Fibroblast of villous mesenchyme (primary cell): ENCODE measurements at places on chromosomes 1 and 21. TPM values are rescaled to one million over a fixed set of nuclear protein-coding genes. Genes with fewer than 3 reads are reported as not detected.
A peak's percentile ranks its signal among the peaks of the same experiment; 100 is the strongest.

GRCh38 chr1:68370101-68370915 lies 79.4 kb downstream of the RPE65 start:
- no peak for DNase-seq

- DNase-seq = no peak
Measured at GRCh38 chr1:209207126-209207700, 376.3 kb upstream of the CAMK1G start.

Gene AMPD1
- total RNA-seq = not detected in 2 replicates

Gene SPATC1L
- total RNA-seq = 5.8 and 9.5 TPM in 2 replicates

- peak; percentile 96 for DNase-seq
Measured at GRCh38 chr1:201792534-201793305, 36.2 kb upstream of the IPO9 start.

DNA sequence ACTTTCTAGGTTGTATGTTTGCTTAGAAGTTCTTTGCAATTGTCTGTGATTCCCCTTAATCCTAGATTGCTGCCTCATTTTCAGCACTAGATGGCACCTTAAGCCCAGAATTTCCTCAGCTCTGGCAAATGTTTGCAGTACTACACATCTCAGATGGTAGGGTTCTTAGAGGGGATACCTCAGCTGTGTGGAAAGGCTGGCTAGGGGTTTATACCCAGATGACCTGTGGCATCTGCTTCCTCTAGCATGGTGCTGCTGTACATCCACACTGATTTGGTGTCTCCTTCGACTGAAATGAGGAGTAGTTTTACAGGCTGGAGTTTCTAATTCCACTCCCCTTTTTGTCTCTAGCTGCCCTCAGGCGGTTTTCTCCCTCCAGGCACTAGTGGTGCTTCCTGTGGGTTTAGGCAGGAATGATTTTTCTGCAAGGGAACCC lies 23.5 kb downstream of the ASB17 start:
- peak; percentile 45 for DNase-seq

Gene S100B
- total RNA-seq = not detected in 2 replicates

- DNase-seq = peak; percentile 73
Measured at GRCh38 chr1:89198491-89199072, at the start of gene GBP4. Gene GBP4 (minus strand): TSS chr1:89198942. CDS start chr1:89198834, 108 bp downstream.

Gene JTB
- 128 and 135 TPM in 2 replicates for total RNA-seq

DNA sequence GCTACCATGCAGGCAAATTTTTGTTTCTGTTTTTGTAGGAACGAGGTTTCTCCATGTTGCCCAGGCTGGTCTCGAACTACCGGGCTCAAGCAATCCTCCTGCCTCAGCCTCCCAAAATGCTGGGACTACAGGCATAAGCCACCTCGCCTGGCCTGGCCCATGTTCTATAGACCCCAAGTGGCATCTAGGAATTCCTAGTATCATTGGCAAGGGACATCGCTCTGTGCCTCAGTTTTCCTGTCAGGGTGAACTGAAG lies 14.5 kb downstream of the NES start:
- DNase-seq = no peak

- DNase-seq = no peak
Measured at GRCh38 chr1:219731771-219732170, 118.9 kb upstream of the ZC3H11B start.

Gene WNT3A
- total RNA-seq = not detected in 2 replicates

GRCh38 chr1:89552471-89553081 lies 27.9 kb downstream of the LRRC8B start:
- peak; percentile 22 for DNase-seq

Gene MEGF6
- total RNA-seq = 2.2 and 7.1 TPM in 2 replicates

Gene TDRD10
- not detected in 2 replicates for total RNA-seq

DNA sequence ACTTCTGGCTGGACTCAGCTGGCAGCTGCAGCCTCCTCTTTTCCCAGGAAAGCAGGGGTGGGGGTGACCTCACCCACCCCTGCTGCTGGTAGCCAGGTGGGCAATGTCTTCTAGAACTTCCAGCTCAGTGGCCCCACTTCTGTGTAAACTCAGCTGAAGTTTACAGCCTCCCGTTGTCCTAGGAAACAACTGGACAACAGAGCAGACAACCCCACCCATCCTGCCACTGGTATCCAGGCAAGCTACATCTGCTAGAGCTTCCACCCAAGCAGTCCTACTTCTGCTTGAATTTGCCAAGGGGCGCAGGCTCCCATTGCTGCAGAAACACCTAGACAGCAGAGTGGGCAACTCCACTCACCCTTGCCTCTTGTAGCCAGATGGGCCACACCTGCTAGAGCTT lies 309.6 kb upstream of the BEND5 start:
- no peak for DNase-seq

Gene KIF21B
- total RNA-seq = under 0.01 and 0.32 TPM in 2 replicates

Gene BTBD19
- total RNA-seq = 11.6 and 13.0 TPM in 2 replicates

- no peak for DNase-seq
Measured at GRCh38 chr1:67921725-67922489, 88.6 kb upstream of the GNG12 start.

GRCh38 chr1:10178597-10179405 lies 31.6 kb upstream of the KIF1B start:
- DNase-seq = no peak

DNA sequence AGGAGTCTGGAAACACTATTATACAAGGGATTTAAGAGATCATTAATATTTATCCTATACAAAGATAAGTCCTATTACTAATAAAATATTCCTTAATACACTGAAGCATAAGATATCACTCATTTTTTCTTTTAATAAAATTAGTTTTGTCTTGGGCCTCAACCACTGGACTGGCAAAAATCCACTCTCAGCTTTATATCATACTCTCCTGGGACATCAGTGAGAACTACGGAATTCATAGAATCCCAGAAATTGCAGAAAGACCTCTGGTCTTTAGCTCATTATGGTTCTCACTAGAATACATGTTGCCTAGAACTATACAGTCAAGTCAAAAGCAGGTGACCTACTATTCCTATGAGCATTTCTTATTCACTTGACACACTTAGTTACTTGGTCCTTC lies 285.0 kb downstream of the LRRC40 start:
- DNase-seq = no peak

DNA sequence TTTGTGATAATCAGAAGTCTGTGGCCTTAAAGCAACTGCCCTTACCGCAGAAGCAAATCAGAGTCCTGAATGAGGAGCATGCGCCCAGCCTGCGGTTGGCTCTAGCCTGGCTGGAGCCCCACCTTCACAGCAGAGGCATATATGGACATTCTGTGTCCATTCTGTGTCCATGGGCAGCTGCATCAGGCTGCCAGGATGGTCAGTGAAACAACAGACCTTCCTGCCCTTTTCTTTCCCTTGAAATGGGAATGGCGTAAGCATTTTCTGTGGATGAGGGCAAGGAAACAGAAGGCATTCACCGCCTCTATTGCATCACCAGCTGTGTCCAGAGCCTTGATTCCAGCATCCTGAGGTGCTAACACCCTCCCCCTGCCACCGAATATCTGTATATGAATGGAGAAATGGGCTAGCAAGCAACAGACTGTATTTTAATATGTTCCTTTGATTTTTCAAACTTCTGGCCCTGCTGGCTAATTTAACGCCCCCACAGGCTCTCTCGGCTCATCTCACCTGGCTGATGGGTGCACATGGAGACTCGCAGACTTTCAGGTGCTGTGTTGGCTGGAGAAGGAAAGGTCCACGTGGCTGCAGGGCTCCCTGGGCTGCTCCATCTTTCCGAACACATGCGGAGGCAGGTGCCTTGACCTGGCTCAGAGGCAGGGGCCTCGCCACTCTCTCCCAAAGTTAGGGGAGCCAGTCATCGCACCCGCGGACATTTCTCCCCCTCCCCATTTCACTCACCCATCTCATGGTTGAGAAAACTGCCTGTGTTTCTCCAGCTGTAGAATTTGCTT lies 159.2 kb downstream of the GALNT2 start:
- DNase-seq = peak; percentile 57

- no peak for DNase-seq
Measured at GRCh38 chr21:20250337-20250736, 747.9 kb upstream of the NCAM2 start.

DNA sequence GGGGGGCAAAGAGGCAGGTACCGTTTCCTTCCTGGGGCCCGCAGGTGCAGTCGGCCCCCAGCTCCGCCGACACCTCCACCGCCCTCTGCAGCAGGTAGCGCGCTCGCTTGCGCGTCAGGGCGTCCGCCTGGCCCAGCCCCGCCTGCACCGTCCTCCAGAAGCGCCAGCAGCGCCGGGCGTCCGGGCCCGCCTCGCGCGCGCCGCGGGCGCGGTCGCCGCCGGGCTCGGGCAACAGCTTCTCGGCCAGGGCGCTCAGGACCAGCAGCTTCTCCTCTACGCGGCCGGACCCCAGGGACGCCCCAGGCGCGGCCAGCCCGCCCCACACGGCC lies 863 bp downstream of the TARBP1 start:
- peak; percentile 40 for DNase-seq

GRCh38 chr1:90340606-90341005 lies 345.7 kb downstream of the ZNF326 start:
- DNase-seq = no peak

GRCh38 chr1:217876896-217877295 lies 245.8 kb downstream of the SPATA17 start:
- no peak for DNase-seq

DNA sequence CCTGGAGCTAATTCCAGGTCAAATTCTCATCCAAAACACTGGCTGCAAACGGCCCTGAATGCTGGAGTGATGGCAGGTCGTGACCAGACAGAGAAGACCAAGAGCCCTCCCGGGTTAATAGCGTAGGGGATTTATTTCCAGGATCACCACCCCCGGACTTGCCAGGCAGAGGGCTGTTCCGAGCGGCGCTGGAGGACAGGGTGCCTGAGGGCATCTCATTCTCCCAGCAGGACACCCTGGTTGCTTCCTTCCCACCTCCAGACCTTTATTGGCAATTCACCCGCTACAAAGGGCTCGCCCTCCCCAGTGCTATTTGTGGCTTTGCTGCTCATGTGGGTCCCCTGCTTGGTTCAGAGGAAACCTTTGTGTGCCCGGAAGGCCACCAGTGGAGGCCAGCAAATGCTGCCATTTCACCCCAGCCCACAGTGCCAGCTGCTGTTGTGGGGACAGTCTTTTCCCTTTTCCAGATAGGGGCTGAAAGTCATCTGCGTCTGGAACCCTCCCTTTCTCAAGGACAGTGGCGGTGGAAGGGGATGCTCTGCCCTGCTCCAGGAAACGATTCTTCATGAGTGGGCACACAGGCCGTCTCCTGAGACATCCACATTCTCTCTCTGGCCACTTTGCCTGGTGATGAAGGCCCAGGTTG lies 19.0 kb upstream of the C1orf174 start:
- DNase-seq = no peak

GRCh38 chr1:43952731-43953346 lies 6.1 kb downstream of the IPO13 start:
- no peak for DNase-seq

DNA sequence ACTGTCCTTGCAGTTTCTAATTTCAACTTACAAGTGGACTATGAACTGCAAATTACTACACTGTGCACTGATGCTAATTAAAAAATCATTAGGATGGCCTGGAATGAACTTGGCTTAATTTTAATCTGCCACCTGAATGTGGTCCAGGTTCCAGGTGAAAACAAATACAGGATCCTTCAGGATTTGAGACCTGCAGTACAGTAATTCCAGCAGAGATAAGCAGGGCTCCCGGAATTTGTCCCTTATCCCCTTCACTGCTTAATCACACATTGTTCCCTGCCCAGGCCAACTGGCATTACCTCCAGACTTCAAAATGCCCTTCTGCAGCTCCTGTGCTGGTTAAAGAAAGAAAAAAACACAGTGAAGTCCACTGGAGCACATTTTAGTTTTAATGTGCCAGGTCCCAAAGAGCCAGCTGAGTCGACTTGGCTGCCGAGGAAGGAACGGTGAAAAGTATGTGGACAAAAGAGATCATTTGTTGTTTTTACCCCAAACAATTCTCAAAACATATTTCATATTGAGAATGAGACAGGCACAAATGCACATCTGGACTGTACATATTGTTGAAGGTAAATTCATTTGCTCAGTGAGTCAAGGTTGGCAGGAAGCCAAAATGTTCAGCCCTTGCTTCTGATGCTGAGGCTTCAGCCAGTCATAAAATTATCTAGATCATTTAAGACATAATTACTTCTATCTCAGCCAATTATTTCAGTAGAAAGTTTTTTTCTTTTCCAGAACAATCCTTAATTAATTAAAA lies 28.3 kb downstream of the DEGS1 start:
- peak; percentile 64 for DNase-seq

DNA sequence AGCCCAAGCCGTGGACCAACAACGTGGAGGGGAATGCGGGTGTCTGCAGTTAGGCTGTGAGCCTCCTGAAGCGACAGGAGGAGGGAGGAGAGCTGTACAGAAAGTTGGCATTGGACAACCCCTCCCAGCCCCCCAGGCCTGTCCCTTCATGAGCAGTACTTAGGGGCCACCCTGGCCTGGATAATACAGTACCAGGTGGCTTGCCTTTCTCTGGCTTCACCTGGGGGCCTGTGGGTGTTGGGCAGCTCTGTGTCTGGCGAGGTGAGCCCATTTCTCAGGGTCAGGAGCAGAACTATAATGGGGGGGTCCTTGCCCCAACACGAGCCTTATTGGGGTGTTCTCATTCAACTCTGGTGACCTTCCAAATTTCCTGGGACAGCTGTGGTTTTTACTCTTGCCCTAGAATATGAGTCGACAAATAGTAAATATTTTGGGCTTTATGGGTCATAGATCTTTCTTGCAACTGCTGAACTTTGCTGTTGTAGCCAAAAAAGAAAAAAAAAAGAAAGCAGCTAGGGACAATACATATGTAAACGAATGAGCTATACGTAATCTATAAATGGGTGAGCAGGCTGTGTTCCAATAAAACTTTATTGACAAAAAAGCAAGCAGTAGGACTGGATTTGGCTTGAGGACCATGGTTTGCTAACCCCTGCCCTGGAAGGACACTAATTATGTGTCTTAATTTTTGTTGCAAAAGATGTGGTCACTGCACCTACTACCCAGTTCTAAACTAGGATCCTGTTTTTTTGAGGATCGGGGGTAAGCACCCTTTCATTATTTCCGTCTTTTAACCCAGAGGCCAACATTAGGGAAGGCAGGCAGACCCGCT lies 11.4 kb downstream of the COQ8A start:
- DNase-seq = no peak

DNA sequence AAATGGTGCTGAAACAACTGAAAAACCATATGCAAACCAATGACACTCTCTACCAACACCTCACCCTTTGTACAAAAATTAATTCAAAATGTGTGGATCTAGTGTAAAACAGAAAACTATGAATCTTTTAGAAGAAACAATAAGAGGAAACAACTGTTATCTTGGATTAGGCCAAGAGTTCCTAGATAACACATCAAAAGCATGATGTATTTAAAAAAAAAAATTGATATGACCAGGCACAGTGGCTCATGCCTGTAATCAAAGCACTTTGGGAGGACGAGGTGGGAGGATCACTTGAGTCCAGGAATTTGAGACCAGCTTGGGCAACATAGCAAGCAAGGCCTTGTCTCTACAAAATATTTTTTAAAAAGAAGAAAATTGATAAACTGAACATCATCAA lies 79.0 kb downstream of the EIF4G3 start:
- no peak for DNase-seq

- no peak for DNase-seq
Measured at GRCh38 chr1:182175361-182175931, 113.9 kb upstream of the ZNF648 start.

Gene PRDX1
- total RNA-seq = 361 and 523 TPM in 2 replicates

GRCh38 chr1:231500666-231501065 lies 27.8 kb upstream of the TSNAX start:
- no peak for DNase-seq
